Osteoblast (primary cell): ENCODE measurements at places on chromosomes 3 and 15. TPM values are rescaled to one million over a fixed set of nuclear protein-coding genes. Genes with fewer than 3 reads are reported as not detected.

SPINK8 gene
- total RNA-seq: not detected in 2 replicates

CHRNA3 gene
- total RNA-seq: not detected in 2 replicates

DNA sequence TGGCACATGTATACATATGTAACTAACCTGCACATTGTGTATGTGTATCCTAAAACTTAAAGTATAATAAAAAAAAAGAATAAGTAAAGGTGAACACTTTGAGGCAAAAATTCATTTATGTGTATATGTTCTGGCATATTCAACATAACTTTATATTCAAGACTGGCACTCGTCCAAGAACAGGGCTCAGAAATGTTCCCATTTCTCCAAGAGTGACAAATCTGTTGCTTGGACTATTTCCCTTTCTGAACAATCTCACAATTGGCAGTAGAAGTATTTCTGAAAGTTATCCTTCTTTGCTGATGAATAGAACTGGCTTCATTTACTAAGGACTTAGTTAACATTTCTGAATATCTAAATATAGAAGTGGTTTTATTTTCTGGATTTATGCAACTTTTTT lies 212.8 kb downstream of the ADAMTSL3 start:
- no peaks in the 10 kb centered on the region for H3K27me3 ChIP-seq
- peaks cover 5% of the 10 kb centered on the region for H3K4me1 ChIP-seq
- H3K4me3 ChIP-seq: no peak overlapping the region
- H3K36me3 ChIP-seq: no peaks in the 10 kb centered on the region

- no peaks in the 10 kb centered on the region for H3K36me3 ChIP-seq
- H3K4me1 ChIP-seq: peaks cover 10% of the 10 kb centered on the region
- no peaks in the 10 kb centered on the region for H3K27me3 ChIP-seq
- DNase-seq: peak; percentile 66
Observed at GRCh38 chr3:33883951-33884561, 85.6 kb downstream of the PDCD6IP start.

- H3K27ac ChIP-seq: no peak overlapping the region
- DNase-seq: no peak
- H3K27me3 ChIP-seq: no peaks in the 10 kb centered on the region
- no peaks in the 10 kb centered on the region for H3K4me1 ChIP-seq
- peaks cover 47% of the 10 kb centered on the region for H3K36me3 ChIP-seq
Observed at GRCh38 chr15:63299943-63300575, 22.7 kb downstream of the APH1B start.
